CD8-positive, alpha-beta T cell (primary cell): ENCODE measurements at places on chromosomes 2 and 18.

DNA sequence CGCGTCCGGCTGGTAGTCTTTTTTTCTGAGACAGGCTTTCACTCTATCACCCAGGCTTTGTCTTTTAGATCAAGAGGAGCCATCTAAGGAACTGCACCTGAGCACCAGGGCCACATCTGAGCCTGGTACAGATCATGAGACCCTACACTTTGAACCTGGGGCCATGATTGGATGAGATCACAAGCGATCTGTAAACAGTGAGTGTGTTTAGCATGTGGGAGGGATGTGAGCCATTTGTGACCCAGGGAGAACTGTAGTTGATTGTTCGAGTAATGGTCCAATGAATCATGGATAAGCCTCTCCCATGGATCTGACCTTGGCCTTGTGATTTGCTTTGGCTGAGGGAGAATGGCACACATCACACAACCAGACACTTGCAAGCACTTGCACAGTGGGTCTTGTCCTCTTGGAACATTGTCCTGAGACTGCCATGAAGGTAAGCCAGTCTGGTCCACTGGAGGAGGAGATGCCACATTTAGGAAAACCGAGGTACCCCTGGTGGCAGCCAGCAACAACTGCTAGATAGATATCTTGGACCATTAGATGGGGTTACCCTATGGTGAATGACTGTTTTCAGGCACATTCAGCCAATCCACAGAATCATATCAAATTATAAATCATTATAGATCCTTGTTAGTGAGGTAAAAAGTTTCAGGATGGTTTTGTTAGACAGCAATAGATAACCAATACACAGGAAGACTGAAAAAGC is 19.5 kb upstream of the DTNB start:
- DNase-seq, result no peak

- no peak for DNase-seq
Measured at GRCh38 chr2:235958221-235958930, 209.8 kb downstream of the GBX2 start.

DNA sequence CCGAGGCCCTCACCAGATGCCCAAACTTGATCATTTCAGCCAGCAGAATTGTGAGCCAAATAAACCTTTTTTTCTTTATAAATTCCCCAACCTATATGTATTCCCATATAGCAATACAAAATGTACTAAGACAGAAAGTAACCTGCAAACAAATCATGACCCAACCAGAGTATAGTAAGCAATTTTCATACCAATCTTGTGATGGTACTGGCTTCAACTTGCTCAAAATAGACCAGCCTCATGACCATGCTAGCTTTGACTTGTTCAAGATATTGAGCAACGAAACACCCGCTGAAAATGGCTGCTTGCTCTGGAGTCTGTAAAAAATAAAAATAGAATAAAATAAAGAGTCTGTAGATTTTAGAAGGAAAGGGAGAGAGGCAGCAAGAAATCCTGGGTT is 97.6 kb downstream of the C1D start:
- DNase-seq, result no peak

- DNase-seq, result no peak
Measured at GRCh38 chr2:33694904-33695303, 95.8 kb upstream of the FAM98A start.

DNA sequence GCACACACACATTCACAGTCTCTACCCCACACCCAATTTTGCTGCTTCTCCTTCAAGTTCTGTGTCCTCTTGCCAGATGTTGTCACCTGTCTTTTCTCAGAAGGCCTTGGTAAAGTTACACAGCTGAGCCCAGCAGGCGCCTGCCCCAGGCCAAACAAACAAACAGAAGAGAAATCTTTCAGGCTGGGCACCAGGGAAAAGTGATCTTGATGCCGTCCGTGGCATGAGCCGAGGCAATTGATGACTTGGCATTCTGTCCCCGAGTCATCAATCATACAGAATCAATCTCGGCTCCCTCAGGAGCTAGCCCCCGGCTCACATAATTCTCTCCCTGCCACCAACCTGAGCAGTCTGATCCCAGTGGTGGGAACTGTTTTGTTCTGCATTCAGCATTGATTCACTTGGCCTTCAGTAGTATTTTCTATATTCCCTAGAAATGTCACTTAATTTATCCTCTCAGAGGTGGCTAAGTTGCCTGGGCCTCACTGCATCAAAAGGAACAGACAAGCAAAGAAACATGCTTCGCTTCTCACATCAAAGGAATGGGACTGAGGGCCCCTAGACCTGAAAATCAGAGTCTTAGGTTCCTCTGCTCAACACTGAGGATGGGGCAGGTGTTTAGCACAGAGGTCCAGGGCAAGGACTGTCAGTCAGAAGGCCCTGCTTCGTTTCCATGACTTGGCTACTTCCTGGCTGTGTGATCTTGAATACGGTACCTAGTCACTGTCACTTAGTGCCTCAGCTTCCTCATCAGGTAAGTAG is 278.8 kb upstream of the CELF4 start:
- DNase-seq, result no peak

DNA sequence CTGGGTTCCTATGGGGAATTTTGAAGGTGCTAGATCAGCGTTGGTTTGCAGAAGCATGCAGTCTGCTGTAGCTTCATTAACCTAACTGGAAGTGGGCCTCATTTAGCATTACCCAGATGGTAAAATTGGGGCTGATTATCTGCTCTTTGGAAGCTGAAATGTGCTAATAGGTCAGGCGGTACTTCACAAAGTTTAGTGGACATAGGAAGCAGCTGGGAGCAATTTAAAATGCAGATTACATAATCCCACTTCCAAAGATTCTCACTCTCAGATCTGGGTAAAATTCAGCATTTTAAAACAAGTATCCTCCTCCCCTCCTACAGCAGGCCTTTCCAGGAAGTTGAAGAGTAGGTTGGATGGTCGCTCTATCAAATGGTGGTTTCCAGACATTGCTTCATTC is 907.0 kb downstream of the CPS1 start:
- no peak for DNase-seq
